Stimulated activated CD8-positive, alpha-beta memory T cell treated with anti-CD3 and anti-CD28 coated beads, Interleukin-4, amount 100 ng/mL, for 1 hour (primary cell): ENCODE measurements at places on chromosomes 4 and X.
A peak's percentile ranks its signal among the peaks of the same experiment; 100 is the strongest.

GRCh38 chrX:78708262-78708661 lies 39.3 kb upstream of the LPAR4 start:
- no peak for DNase-seq

- DNase-seq = no peak
Measured at GRCh38 chr4:145876531-145877180, 62.0 kb downstream of the ZNF827 start.

- no peak for DNase-seq
Measured at GRCh38 chr4:140103676-140104075, 50.3 kb downstream of the MAML3 start.

DNA sequence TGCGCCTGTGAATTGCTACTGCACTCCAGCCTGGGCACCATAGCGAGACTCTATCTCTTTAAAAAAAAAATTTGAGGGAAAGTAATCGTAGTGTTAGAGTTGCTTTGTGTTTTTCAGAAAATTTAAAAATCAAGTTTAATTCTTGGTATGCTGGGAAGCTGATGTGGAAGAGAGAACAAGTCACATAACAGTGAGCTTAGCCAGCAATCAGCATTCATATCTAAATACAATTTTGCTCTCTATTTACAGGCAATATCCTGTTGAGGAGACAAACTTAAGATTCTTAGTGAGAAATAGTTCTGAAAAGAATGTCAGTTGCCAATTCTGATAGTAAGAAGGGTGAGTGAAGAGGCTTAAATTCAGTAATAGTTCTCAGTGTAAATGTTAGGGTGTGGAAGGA lies 9.6 kb upstream of the NDUFC1 start:
- no peak for DNase-seq

DNA sequence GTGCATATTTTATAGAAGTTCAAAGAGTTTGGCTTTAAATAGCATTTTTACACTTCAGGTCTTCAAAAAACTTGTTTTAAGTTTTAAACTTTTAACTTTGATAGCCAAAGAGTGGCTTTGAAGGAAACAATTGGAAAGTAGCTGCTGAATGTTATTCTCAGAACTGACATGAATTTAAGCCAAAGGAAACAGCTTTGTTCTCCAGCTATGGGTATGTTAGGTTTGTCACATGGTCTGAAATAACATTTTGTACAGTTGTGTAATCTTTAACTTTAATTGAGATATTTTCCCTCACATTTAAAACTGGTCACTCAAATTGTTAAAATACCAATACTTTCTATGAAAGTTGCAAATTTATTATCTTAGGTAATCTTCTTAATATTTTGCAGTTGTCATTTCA lies 564.7 kb downstream of the IL15 start:
- no peak for DNase-seq

GRCh38 chr4:20532116-20532790 lies 168.0 kb upstream of the PACRGL start:
- no peak for DNase-seq

- DNase-seq = no peak
Measured at GRCh38 chr4:38606587-38606905, 57.5 kb upstream of the KLF3 start.

DNA sequence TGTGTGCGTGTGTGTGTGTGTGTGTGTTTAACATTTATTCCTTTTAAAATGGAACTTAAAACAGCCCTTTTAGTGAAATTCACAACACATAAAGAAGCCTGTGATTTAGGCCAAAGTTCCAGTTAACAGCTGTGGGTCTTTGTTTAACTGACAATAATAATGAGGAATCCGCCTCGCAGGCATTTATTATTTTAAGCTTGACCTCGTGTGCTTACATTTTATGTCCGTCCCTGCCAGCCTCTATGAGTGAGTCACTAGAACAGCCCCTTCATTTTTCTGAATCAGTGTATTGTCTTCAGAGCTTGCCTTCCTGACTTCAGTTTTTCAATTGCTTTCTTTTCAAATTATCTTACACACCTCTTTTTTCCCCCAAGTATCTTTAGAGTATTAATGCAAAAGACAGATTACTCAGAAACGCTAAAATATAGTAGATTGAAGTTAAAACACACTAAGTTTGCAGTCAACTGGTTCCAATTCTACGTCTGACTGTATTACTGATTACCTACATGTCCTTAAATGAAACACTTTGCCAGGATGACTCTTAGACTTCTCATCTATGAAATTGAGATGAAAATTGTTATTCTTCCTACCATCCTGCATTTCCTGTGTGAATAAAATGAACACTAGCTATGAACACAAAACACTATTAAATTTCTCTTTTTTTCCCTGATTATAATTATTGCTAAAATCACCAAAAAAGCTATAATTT lies 319.6 kb upstream of the HS3ST1 start:
- DNase-seq = no peak

- peak; percentile 1 for DNase-seq
Measured at GRCh38 chrX:107826238-107827029, 768 bp downstream of the MID2 start.

DNA sequence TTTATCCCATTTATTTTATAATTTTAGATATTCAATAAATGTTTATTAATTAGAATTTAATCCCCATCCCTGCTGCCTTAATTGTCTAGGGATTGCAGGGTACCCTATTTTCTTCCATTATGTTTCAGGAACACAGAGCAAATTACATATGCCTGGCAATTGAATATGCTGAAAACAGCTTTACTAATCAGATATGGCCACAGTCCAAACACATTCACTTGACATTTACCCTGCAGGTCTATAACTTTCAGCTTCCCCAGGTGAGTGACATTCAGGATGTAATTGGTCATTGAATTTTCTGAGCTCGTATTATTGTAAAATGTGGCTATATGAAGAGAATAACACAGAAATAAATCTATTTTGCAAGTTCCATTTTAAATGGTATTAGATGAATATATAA lies 218.7 kb upstream of the NDST4 start:
- DNase-seq = no peak

GRCh38 chrX:53089224-53089842 lies 4.6 kb upstream of the KANTR start:
- no peak for DNase-seq

DNA sequence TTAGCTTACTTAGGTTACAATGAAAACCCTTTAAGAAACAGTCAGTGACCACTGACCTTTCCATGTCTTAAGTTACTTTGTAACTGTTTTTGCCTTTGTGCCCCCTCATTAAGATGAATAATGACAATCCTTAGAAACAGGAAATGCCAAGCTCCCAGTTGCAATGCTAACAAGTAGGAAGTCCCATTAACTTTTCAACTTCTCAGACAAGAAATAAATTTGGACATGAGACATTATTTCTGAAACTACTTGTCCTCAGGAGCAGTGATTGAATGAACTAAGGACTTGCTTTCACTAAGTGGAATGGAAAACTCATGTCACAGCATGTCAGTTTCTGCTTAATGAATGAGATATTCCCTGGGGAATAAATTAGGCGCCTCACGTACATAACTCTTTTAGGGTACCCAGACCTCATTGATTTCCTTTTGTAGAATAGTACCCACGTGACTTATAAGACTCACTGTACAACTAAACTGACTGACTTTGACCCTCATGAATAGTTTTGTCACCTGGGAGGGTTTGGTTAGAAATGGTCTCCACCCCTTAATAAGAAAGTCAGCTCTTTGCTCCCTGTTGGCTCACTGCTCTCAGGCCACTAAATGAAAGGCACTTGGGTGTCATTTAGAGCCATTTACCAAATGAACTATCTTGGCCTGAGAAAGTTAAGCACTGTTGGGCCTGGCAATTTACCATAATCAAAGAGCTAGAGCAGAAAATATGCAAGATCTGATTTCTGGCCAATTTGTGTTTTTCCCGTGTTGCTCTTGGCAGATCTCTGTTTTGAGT lies 383.9 kb downstream of the RPA4 start:
- DNase-seq = no peak

- DNase-seq = no peak
Measured at GRCh38 chrX:153608376-153608775, 9.4 kb upstream of the CCNQ start.

DNA sequence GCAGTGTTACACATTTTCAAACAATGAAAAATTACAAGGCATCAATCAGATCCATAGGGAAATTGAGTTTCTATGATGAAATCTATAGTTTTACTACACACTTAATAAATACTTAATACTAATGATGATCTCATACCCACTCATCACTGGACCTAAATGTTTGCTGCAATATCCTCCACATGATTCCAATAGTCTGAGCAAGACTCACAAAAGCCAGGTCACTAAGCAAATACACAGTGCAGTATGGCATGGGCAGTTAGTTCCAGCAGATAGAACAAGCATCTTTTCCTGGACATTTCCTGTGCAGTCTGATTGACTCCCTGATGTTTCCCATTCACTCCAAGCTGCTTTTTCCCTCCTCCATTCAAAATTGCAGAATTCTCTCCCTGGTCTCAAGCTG lies 109.0 kb upstream of the ATOH1 start:
- DNase-seq = no peak

DNA sequence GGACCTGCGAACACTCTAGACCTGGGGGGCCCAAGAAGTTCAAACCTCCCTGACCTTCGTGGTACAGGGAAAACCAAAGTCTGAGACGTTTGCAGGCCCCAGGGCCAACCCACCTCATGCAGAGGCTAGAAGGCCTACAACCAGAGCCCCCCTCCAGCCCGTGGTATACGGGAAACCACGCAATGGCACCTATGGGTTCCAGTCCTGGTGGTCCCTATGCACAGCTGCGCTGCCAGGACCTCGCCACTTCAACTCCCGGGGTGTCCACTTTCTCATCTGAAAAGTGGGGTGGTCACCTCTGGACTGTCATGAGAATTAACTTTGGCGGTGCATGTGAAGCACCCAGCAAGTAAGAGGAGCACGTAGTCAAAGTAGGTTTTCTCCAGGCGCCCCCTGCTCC lies 8.4 kb upstream of the MSX1 start:
- no peak for DNase-seq

- no peak for DNase-seq
Measured at GRCh38 chr4:86561256-86561655, 32.9 kb upstream of the PTPN13 start.
